ENCODE measurements at places on chromosomes 3 and 15.

GRCh38 chr3:125054449-125055329 is 1.1 kb downstream of the HEG1 start:
- DNase-seq: no peak

DNA sequence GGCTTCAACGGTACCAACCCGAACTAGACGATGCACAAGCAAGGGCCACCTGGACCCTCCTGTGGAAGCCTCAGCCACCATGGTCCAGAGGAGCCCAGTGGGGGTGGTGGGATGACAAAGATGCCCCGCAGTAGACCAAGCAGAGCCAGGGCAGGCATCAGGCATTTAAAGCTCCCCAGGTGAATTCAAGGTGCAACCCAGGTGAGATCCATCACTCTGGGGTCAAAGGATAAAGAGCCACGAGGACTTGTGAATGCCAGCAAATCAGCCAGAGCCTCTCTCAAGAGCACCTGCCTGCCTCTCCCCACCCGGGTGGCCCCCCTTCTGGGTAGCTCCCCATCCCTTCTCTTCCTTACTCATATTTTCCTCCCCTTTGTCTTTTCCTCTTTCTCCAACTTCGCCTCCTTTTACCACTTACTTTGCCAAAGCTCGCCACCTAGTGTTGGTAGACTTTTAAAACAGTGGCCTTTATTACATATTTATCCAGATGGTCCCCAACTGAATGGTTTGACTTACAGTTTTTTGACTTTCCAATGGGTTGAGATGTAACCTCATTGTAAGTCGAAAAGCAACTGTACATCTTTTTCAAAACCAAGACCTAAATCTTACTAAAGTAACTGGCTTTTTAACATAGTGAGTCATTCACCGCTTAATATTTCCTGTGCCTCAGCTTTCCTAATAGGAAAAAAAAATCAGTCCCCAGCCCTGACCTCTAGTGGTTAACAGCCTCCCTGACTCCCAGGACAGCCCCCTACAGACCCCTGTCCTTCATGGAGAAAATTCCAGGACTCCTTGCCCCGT is 18.8 kb downstream of the PLA2G4F start:
- peak; percentile 21 for DNase-seq

- no peak for DNase-seq
These were observed 21.6 kb downstream of the CLDN18 start for GRCh38 chr3:138031536-138031935.

DNA sequence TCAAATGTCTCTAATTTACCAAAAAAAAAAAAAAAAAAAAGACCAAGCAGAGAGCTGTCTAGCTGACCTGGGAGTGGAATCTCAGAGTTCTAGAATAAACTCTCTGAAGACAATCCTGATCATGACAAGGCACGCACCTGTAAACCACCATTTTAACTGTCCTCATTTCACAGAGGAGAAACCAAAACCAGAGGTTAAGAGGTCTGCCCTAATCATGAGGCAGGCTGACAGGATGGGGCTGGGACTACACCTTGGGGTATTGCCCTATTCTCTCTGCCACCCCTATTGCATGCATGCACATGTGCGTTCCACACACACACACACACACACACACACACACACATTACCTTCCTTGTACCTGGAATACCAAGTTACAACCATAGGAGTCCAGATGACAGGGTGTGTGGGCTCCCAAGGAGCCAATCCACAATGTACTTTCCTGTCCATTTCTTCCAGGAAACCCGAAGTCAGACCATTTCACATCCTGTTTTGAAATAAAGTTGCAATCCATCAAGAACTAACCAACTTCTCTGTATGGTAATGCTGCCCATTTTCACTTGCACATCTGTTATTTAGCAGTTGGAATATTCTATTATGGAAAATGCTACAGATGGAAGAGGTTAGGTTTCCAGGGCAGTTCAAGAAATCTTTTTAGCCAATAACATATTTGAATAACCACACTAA is 34.6 kb downstream of the HSPBAP1 start:
- no peak for DNase-seq

GRCh38 chr3:30189900-30190299 is 416.5 kb upstream of the TGFBR2 start:
- DNase-seq: no peak

- DNase-seq: no peak
These were observed 80.9 kb downstream of the RAP2B start for GRCh38 chr3:153242896-153243295.

- DNase-seq: no peak
These were observed 271.5 kb upstream of the TBL1XR1 start for GRCh38 chr3:177468816-177469215.

GRCh38 chr3:4834403-4834866 is 144.8 kb upstream of the BHLHE40 start:
- DNase-seq: no peak

- peak; percentile 69 for DNase-seq
These were observed 524.8 kb upstream of the TBL1XR1 start for GRCh38 chr3:177721864-177722785.

GRCh38 chr3:139202226-139202958 is 141.4 kb upstream of the MRPS22 start:
- peak; percentile 48 for DNase-seq

DNA sequence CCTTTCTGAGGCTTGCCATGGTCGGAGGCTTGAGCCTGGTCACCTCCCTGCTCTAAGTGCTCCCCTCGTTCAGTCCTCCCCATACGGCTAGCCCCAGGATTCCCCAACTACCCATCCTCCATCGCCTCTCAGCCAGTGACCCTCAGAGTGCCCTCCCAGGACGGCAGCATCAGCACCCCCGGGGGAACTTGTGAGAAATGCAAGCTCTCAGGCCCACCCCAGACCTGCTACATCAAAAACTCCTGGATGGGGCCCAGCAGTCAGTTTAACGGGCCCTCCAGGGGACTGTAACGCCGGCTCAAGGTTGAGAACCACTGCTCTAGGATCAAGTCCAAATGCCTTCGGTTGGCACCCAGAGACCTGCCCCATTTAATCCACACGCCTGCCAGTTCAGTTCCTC is 6.9 kb downstream of the ADAMTS17 start:
- DNase-seq: no peak

DNA sequence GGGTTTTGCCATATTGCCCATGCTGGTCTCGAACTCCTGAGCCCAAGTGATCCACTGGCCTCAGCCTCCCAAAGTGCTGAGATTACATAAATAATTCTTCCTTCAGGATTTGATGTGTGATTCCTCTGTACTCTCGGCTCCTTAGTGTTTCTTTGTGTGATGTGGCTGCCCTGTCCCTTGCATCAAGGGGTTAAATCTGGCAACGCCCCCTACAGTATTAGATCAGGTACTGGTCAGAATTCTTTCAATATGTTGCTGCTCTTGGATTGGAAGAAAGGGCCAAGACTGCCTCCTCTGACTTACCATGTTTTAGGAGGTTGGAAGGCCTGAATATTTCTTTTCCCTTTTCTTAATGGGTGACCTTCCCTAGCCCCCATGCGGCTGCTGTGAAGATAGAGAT is 390.6 kb upstream of the WNT5A start:
- DNase-seq: no peak

- no peak for DNase-seq
These were observed 192.0 kb upstream of the HES1 start for GRCh38 chr3:193943851-193944517.

GRCh38 chr15:68285259-68285980 is 7.9 kb downstream of the FEM1B start:
- DNase-seq: no peak

DNA sequence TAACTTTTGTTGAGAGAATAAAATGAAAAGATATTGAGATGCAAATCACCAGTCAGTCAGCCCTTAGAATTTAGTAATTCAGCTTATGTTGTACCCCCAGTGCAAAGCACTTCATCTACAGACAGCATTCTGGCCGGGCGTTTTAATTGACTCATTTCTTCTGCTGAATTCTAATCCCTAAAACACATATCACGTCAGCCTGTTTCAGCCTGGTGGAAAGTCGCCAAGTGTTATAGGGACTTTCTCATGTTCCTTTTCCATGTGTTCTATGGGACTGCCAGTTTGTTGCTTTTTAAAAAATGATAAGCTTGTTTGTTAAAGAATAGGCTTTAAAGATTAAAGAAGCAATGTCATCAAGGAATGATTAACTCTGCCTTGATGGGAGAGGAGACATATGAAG is 169.7 kb upstream of the BFSP2 start:
- no peak for DNase-seq

DNA sequence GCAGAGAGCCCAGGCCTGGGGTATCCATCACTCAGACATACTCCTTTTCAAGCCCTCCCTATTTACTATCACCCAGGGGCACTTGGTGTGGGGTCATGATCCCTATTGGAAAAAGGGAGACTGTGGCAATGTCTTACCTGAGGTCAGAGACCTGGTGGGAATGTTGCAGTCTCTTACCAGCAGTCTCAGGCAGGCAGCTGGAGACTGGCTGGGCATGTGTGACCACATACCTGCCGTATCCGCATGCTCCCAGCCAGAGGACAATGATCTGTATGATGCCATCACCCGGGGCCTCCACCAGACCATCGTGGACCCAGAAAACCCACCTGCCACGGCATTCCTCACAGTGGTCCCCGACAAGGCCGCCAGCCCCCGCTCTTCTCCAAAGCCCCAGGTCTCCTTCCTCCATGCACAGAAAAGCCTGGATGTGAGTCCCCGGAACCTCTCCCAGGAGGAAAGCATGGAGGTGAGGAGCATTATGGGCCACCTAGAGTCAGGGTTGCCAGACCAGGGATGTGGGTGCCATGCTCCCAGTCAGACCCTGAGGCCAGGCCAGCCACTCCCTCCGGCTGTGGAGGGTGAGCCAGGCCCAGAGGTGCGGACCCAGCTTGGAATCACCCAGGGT is 5.9 kb downstream of the SH2D7 start:
- DNase-seq: no peak

DNA sequence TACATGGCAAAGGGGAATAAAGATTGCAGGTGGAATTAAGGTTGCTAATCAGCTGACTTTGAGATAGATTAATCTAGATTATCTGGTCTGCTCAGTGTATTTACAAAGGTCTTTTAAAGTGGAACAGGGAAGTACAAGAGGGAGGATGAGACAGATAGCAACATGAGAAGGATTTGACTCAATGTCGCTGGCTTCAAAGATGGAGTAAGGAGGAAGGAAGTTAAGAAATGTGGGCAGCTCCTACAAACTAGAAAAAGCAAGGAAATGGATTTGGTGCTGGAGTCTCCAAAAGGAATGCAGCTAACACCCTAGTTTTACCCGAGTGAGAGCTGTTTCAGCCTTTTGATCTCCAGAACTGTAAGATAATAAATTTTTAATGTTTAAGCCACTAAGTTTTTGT is 180.7 kb upstream of the TTC14 start:
- no peak for DNase-seq

GRCh38 chr15:98231696-98232440 is 271.4 kb downstream of the ARRDC4 start:
- no peak for DNase-seq

GRCh38 chr15:100558771-100559254 is 30.1 kb upstream of the CERS3 start:
- DNase-seq: no peak

DNA sequence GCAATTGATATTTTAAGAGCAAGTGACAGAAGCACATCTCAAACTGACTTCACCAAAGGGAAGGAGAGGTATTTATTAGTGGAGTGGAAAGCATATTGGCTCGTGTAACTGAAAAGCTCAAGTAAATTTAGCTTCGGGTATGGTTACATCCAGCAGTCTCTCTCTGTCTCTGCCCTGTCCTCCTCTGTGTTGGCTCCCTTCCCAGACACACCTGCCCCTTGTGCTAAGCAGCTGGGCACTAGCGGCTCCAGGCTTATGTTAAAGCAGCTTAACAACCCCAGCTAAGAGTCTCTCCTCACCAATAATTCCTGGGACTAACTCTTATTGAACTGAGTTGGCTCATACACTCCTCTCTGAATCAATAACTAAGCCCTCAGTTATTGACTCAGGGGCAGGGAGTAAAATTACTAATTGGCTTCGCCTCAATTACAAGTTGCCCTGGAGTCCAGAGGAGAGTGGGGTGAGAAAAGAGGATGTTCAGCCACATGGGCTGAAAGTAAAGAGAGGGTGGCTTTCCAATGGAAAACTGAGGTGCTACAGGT is 12.8 kb upstream of the SH3BP5 start:
- DNase-seq: no peak

- DNase-seq: no peak
These were observed 14.0 kb downstream of the UBE2E1 start for GRCh38 chr3:23819599-23820360.

DNA sequence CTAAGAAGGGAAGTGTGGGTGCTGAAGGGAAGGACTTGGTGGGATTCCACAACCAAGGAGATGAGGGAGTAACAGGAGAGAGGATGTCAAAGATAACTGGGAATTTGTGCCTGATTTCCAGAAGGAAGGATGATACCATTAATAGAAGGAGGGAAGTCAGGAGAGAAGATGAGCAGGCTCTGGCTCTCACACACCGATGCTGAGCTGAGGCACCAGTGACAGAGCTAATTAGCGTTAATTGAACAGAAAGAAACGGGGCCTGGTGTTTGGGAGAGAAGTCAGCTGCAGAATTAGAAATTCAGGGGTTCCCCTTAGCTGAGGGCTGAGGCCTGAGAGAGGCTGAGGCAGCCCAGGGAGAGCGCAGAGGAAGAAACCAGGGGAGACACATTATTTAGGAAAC is 11.9 kb upstream of the PDIA5 start:
- no peak for DNase-seq

- DNase-seq: no peak
These were observed 14.7 kb downstream of the IGSF11 start for GRCh38 chr3:119019767-119020518.

- DNase-seq: no peak
These were observed 36.4 kb downstream of the ZNF710 start for GRCh38 chr15:90037511-90037860.

- no peak for DNase-seq
These were observed 53.2 kb downstream of the OXNAD1 start for GRCh38 chr3:16318176-16318575.

- DNase-seq: no peak
These were observed 144.6 kb downstream of the THSD4 start for GRCh38 chr15:71259866-71260265.

GRCh38 chr3:184568924-184569829 is 7.6 kb downstream of the EPHB3 start:
- DNase-seq: peak; percentile 31

DNA sequence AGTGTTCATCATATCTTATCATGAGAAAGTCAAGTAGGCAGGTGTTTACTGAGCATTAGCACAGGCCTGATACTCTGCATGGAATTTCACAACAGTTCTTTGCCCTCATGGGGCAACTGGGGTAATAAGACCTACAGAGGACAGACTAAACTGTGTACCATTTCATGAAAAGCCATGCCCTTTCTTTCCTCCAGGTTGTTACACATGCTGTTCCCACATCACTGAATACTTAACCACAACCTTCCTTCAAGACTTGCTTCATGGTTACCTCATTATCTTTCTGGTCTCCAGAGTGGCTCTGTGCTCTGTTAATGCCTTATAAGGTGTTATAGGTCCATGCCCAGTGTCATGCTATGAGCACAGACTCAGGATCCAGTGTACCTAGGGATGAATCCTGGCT is 28.2 kb upstream of the RSL24D1 start:
- no peak for DNase-seq

- no peak for DNase-seq
These were observed 27.8 kb upstream of the RPL32 start for GRCh38 chr3:12869035-12869621.

All from LNCaP clone FGC (cell line).